CD4-positive, alpha-beta T cell treated with Interleukin-17A for 1 hour (primary cell): ENCODE measurements at places on chromosomes 4 and X.

DNA sequence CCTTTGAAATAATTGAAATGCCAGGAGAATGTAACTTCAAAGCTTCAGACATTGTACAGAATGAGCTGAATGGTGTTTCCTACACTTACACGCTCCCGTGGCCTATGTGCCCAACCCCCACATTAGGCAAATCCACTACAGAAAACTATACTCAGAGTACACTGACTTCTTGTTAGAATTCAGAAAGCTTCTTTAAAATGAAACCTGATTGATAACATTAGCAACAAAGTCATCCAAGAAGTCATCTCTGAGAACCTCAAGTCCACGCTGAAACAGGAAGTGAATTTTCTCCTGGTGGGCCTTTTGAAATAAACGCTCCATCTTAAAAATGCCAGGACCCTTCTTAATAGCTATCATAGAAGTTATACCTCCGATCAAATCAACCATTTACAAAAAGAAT lies 136.3 kb downstream of the TSPAN5 start:
- DNase-seq, result no peak

- no peak for DNase-seq
These were observed 342.1 kb upstream of the CTSO start for GRCh38 chr4:156295676-156296195.

- no peak for DNase-seq
These were observed 67.2 kb downstream of the TBC1D9 start for GRCh38 chr4:140688711-140689598.

- no peak for DNase-seq
These were observed 82.5 kb downstream of the HPRT1 start for GRCh38 chrX:134542485-134542884.

DNA sequence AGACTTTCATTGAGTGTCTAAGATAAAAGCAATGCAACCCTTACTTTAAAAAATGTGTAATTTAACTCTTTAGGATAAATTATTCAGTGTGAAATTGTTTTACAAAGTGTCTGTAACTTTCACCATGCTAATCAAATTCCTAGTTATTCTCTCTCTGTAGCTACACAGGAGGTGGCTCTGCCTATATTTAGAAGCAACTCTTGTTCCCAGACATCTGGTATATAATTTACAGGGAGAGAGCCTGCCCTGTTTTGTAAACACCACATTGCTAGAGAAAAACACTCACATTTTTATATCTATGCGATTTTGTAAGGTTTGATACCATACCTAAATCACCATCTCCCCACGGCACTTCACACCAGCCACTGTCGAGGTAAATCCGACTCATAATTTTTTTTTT lies 35.5 kb upstream of the SPATA4 start:
- no peak for DNase-seq

DNA sequence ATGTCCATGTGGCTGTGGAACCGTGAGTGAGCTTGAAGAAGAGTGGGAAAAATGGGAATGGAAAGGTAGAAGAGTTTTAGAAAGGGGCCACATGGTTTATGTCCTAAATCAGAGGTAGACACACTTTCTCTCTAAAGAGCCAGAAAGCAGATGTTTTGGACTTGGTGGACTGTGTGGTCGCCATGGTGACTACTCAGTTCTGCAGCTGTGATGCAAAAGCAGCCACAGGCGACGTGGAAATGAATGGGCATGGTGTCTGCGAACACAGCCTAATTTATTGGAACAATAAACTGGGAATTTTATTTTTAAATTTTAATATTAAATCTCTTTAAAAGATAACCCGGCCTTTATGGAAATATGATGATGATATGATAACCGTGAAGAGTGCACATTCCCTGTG lies 386.0 kb upstream of the FAT1 start:
- no peak for DNase-seq

- DNase-seq, result no peak
These were observed 1264.7 kb downstream of the PCDH7 start for GRCh38 chr4:31984872-31985271.

- no peak for DNase-seq
These were observed 2506.0 kb downstream of the PCDH7 start for GRCh38 chr4:33226133-33226532.

DNA sequence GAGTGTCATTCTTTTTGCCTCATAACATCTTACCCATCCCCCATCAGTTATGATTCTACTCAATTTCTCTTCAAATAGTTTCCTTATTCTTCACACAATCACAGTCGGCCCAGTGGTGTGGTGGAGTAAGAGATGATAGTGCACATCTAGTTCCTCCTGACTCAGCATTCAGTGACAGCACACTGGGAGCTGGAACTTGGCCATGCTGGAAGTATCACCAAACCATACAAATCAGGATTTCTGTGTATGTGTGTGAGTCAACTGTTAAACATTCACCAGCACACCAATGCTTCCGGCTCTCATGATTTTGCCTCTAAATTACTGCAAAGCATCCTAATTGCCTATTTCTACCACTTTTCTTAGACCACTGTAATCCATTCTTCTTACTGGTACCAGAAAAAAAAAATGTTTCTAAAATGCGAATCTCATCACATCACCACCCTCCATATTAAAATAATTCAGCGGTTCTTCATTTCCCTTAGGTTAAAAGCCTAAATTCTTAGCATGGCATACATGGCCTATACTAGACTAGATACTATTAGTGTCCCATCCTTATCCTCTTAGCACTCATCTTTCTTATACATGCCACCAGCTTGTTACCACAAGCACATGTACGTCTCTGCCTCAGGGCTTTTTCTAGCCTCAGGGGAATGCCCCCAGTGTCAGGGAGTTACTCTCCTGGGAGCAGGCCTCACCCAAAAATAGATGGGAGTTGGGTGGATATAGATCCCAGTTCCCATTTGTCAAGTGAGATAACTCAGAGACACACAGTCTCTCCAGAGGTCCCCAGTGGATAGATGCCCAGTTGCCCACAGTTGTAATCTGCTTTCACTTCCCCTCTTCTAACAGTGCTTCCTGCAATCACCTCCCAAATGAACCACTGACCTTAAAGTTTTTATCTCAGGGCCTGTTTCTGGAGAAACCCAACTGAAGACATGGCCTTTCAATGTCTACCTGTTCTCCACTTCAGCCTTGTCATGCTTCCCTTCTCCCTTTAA lies 49.2 kb upstream of the DDX53 start:
- DNase-seq, result no peak

DNA sequence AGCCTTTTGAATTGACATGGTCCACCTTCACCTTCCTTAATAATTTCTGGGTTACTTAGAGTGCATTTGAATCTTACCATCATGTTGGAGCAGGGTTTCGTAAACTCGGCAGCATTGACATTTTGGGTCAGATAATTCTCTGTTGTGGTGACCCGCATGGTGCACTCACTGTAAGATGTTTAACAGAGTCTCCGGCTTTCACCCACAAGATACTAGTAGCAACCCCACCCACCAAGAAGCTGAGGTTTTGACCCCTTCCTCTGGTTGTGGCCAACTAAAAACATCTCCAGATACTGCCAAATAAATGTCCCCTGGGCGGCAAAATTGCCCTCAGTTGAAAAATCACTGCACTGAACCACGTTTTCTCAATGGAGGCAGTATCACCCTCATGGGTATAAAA lies 62.7 kb downstream of the CHST7 start:
- no peak for DNase-seq

GRCh38 chr4:101961144-101961543 lies 170.6 kb downstream of the BANK1 start:
- DNase-seq, result no peak

GRCh38 chr4:78565971-78566372 lies 14.4 kb downstream of the ANXA3 start:
- DNase-seq, result no peak

DNA sequence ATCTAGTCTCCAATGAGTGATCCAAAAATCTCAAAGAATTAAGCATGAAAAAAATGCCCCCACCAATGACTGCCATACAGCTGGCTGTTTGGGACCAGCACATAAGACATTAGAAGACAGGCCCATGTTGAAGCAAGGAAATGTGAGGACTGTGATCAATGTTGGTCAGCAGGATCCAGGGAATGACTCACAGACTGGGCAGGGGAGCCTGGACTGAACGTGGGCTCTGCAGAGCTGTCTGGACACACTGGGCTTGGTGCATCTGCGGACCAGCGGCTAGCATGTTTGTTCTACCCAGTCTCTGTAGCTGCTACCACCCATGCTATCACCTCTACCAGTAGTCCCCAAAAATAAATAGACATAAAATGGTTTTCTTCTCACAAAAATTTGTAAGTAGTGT lies 108.6 kb downstream of the PALLD start:
- no peak for DNase-seq

GRCh38 chrX:41273638-41274037 lies 60.3 kb upstream of the DDX3X start:
- no peak for DNase-seq

GRCh38 chr4:172356016-172356415 lies 542.8 kb downstream of the GALNTL6 start:
- DNase-seq, result no peak

DNA sequence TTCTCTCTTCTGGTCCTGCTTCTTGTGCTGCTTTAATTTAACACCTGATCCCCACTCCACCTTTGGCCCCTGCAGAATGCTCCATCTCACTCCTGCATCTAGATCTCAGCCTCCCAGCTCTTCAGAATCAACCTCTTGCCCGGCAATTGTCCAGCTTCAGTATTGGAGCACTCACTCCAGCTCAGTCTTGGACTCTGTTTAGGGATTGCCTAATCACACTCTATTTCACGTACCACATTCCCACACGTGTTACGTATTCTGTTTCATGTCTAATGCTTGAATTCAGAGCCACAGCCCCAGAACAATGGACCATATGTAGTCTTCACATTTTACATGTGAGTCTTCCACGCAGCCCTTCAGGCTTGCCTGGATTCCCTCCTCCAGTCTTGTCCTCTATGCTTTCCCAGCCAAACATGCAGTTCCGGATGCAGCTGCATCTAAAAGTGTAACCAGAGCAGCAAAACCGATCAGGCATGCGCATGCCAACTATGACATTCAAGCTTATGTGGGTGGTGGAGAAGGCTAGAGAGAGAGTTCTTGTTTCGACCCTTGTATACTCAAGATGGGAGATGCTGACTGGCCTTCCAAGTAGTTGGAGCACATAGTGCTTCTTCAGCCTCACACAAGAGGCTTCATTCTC lies 105.2 kb upstream of the FAM9A start:
- DNase-seq, result no peak

DNA sequence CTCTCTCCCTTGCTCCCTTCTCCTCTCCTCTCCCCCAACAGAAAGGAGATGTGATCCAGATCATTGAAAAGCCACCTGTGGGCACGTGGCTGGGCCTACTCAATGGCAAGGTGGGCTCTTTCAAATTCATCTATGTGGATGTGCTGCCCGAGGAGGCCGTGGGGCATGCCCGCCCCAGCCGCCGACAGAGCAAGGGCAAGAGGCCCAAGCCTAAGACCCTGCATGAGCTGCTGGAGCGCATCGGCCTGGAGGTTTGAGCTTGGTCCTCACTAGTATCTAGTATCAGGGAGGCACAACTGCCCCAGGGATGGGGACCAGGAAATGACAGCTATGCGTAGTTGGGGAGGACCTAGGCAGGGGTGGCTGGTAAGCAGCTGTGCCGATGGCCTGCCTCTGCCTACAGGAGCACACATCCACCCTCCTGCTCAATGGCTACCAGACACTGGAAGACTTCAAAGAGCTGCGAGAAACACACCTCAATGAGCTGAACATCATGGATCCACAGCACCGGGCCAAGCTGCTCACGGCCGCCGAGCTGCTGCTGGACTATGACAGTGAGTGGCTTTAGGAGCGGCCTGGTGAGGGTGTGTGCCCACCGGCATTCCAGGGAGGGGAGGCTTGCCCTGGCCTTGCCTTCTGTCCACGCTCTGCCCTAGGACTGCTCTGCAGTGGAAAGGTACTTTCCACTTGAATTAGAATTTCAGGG lies 13.0 kb downstream of the SASH3 start:
- no peak for DNase-seq

DNA sequence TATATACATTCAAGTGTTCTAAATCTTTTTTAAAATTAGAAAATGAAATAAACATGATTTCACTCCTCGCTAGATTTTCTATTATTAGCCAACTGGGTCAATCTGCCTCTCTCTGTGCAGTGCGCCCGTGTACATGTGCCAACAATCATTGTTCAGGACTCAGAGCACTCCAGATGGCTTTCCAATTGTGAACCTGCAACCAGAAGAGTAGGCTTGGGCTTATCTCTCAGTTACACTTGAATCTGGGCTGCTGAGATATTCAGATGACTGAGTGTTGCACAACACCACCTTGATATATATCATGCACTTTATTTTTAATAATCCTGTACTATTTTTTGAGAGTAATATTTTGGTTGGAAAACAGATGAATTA lies 184.0 kb upstream of the FSTL5 start:
- no peak for DNase-seq

- DNase-seq, result no peak
These were observed 47.5 kb downstream of the TBC1D14 start for GRCh38 chr4:6957148-6957520.

DNA sequence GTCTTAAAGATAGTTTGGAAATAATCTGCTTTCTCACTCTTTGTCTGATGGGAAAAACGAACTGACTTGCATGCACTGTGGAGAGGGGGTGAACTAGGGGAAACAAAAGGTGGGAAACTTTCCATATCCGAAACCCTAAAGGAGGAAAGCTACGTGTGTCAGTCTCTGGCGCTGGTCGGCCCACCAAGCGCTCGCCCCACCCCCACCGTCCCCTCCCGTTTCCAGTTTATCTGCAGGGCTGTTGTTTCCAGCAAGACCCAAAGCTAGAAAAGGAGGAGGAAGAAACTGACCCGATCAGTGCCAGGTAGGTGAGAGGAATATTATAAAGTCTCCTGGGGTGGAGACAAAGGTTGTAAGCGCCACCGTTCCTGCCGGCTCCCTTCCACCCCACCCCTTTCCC lies 552 bp downstream of the TCEAL9 start:
- no peak for DNase-seq

DNA sequence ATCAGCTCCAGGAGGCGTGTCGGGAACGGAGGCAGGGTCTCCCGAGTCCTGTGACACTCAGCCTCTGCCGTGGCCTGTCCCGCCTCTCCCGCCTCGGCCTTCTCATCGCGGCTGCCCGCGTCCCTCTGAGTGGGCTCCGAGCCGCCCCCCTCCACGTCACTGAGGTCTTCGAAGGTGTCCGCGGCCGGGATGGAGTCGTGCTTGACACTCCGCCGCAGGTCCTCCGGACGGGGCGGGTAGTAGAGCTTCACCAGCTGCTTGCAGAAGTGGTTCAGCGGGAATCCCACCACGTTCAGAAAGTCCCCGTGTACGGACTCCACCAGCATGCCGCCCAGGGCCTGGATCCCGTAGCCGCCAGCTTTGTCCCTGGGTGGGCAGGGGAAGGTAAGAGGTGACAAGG lies 25.0 kb downstream of the ASMTL start:
- DNase-seq, result no peak
